AG10803 (cell line): ENCODE measurements at places on chromosomes 13 and 19.

DNA sequence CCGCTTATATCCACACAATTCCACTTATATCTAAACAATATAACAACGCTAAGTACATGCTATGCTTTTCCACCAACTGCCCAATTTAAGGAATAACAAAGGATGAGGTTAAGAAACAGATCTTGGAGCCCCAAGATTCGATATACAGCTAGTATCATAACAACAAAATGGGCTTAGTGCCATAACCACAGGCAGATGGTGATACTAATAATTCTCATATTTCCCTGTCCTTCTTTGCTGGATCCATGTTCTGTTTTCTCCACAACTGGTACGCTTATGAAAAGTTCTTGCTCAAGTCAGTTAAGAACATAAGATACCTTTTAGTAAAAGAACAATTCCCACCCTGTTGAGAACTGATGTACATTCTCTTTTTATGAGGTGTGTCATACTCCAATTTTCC, 33.9 kb downstream of the CAB39L start:
- DNase-seq: peak; percentile 20

GRCh38 chr19:18160971-18161635, 8.1 kb downstream of the PIK3R2 start:
- DNase-seq: peak; percentile 38

- DNase-seq: peak; percentile 95
Observed at GRCh38 chr19:55486971-55487923, 989 bp upstream of the SSC5D start.

- DNase-seq: no peak
Observed at GRCh38 chr13:27919659-27919933, 204 bp upstream of the PDX1 start.

DNA sequence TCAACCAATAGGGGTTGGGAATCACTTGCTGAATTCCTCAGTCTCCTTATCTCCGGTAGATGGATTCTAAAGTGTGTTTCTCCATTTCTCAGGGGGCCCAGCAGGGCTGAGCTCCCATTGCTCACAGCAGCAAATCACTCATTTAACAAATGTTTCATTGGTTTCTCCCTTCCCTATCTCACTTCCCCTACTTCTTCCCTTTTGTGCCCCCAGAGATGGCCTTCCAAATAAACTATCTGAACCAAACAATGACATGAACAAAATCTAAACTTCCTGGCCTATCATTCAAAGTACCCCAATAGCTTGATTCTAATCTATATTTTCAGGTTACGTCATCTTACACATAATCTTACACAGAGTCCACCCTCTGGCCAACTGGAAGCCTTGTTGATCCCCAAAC, 60.4 kb downstream of the DLEU7 start:
- no peak for DNase-seq

DNA sequence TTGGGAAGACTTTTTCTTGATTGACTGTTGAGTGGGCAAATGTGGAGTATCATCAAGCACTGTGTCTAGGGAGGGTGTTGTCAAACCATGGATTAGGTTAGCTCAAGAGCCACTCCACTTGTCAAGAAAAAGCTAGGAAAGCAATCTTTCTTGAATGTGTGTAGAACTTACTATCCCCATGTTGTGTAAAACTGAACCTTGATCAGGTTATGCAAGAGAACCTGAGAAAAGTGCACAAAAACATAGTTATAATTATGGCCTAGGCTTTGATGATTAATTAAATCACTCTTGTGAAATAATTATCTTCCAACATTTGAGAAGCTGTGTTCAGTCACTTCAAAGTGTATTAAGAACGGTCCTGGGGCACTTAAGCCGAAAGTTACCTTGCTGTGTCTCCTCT, 238.2 kb upstream of the OBI1 start:
- DNase-seq: no peak

DNA sequence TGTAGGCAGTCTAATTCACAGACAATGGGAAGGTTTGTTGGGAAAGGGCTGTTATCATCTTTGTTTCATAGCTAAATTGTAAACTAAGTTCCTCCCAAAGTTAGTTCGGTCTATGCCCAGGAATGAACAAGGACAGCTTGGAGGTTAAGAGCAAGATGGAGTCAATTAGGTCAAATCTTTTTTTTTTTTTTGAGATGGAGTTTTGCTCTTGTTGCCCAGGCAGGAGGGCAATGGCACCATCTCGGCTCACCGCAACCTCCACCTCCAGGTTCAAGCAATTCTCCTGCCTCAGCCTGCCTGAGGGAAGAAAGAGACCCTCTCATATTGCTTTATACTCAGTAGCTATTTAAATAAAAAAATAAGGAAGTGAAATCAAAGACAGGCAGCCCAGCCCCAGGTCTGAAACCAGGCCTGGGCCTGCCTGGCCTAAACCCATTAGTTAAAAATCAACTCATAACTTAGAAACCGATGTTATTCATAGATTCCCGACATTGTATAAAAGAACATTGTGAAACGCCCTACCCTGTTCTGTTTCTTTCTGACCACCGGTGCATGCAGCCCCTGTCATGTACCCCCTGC, 297.4 kb upstream of the SGCG start:
- DNase-seq: no peak

- no peak for DNase-seq
Observed at GRCh38 chr13:77810878-77811277, 107.8 kb downstream of the EDNRB start.

GRCh38 chr13:94056362-94056990, 423.0 kb downstream of the DCT start:
- DNase-seq: peak; percentile 7

GRCh38 chr19:50780753-50781435, 9.3 kb upstream of the ACP4 start:
- DNase-seq: no peak

DNA sequence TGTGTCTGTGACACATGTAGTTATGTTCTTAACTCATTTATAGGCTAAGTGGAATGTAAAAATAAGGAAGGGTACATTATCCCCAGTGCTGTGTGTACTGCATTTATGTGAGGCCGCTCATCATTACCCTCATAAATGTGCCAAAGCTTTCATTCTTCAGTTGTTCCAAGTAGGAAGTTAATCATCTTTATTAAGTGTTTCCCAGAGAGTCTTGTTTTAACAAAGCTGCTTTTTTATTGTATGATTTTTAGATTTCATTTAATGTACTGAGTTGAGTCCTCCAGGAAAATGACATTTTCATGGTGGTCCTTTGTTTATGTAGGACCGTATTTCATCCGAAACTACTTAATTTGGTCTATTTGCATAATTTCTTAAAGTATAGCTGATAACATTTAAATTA, 379.8 kb downstream of the DLEU7 start:
- no peak for DNase-seq

GRCh38 chr19:7871437-7872305, 2.5 kb downstream of the PRR36 start:
- peak; percentile 89 for DNase-seq

DNA sequence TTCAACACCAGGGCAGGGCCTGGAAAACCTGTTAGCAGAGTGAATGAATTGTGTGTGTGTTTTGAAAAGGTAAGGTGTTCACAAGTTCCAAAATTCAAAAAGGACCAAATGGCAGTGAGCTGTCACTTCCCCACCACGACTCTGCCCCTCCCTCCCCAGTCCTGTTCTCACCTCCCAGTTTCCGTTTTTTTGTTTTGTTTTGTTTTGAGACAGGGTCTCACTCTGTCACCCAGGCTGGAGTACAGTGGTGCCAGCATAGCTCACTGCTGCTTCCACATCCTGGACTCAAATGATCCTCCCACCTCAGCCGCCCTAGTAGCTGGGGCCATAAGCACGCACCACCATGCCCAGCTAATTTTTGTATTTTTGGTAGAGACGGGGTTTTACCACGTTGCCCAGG, 20.3 kb upstream of the BCL3 start:
- DNase-seq: no peak

DNA sequence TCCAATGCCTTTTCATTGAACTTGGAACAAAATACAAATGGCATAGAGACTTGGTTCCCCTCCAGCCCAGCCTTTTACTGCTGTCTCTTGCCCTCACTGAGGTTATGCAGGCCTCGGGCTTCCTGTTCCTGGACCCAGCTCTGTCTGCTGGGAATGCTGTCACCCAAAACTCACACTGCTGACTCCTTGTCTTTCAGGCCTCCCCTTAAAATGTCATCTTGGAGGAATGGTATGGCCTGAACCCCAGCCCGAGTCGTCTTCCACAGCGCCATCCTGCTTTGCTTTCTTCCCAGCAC, 9.7 kb upstream of the ANKRD10 start:
- DNase-seq: no peak

DNA sequence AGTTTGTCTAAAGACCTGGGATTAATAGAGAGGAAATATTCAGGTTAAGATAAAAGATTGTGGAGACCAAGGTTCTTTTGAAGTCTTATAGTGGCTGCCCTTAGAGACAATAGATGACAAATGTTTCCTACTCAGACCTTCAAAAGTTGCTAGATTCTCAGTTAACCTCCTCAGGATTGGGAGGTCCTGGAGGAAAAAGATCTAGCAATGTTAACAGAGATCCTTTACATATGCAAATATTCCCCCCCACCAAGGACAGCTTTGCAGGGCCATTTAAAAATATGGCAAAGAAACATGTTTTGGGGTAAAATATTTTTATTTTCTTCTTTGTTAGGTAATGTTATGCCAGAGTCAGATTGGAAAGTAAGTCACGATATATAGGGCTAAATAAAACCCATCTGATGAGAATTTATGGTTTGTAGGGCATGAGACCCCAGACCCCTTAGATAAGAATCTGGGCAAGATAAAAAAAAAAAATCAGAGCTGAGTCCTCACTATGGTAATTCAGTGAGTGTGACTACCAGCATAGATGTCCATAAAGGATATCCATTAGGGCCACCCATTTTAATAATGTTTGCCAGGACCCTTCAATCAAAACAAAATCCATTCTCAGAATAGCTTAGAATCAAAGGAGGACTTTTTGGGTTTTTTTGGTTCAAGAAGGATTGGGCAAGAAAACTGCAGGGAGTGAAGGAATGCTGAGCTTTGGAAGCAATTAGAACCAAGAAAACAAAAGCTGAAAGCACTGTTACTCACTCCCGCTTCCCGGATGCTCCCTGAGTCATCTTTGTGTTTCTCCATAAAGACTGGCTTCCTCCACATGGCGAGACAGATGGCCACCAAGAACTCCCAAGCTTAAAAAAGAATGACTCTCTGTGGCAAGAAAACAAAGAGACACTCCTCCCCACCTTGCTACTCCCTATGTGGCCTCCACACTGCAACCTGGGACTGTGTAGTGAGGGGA, 28.2 kb downstream of the VSTM1 start:
- peak; percentile 93 for DNase-seq

DNA sequence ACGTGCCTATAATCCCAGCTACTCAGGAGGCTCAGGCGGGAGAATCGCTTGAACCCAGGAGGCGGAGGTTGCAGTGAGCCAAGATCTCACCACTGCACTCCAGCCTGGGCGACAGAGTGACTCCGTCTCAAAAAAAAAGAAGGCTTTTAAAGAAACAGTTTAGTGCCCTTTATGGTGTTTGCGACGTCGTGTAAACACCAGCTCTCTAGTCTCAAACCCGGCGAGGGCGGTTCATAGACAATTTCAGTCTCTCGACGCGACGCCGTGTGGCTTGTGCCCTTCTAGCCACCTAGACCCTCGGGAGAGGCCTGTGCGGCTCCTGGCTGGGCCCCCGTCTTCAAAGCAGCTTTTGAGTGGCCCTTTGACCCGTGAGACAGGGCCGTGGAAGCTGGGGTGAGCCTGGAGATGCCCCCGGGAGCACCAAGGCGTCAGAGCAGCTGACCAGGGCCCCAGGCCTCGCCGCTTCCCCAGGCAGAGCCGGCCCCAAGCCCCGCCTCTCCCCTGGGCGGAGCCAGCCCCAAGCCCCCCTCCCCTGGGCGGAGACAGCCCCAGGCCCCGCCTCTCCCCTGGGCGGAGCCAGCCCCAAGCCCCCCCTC, 5.0 kb upstream of the MADCAM1 start:
- peak; percentile 12 for DNase-seq
